ENCODE measurements at places on chromosomes 11 and 22.

DNA sequence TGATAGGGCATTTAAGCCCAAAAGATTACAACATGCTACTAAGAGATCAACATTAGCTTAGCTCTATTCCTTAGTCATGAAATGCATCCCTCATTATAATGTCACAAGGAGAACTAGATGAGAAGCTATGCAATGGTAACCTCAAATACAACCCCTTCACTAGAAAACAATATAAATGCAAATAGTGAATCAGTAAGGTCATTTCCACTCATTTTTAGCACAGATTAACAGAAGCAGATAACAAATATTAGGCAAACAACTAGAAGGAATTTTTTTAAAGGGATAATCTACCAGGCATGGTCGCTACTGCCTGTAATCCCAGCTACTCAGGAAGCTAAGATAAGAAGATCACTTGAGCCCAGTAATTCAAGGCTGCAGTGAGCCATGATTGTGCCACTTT is 28.2 kb downstream of the SIK3 start:
- DNase-seq: no peak

- no peak for DNase-seq
Measured at GRCh38 chr11:67027483-67027930, 4.6 kb downstream of the SYT12 start.

DNA sequence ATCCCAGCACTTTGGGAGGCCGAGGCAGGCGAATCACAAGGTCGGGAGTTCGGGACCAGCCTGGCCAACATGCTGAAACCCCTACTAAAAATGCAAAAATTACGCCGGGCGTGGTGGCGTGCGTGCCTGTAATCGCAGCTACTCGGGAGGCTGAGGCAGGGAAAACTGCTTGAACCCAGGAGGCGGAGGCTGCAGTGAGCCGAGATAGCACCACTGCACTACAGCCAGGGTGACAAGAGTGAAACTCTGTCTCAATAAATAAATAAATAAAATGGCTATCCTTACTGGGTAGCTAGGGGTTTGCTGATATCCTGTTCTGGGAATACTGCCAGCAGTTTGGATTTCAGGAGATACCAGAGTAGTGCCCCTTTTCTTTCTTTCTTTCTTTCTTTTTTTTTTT is 2.4 kb upstream of the RBM14 start:
- DNase-seq: no peak

DNA sequence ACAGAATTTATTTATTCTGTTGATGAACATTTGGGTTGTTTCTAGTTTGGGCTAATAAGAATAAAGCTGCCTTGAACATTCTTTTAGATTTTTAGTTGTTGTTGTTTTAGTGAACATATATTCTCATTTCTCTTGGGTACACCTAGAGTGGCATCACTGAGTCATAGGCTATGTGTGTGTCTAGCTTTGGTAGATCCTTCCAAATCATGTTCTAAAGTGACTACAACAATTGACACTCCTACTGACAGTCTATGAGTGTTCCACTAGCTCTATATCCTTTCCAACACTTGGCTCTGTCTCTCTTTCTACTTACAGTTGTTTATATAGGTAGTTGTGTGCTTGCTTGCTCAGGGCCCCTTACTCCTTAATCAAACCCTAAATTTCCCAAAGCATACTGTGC is 346.0 kb upstream of the NCAM1 start:
- no peak for DNase-seq

DNA sequence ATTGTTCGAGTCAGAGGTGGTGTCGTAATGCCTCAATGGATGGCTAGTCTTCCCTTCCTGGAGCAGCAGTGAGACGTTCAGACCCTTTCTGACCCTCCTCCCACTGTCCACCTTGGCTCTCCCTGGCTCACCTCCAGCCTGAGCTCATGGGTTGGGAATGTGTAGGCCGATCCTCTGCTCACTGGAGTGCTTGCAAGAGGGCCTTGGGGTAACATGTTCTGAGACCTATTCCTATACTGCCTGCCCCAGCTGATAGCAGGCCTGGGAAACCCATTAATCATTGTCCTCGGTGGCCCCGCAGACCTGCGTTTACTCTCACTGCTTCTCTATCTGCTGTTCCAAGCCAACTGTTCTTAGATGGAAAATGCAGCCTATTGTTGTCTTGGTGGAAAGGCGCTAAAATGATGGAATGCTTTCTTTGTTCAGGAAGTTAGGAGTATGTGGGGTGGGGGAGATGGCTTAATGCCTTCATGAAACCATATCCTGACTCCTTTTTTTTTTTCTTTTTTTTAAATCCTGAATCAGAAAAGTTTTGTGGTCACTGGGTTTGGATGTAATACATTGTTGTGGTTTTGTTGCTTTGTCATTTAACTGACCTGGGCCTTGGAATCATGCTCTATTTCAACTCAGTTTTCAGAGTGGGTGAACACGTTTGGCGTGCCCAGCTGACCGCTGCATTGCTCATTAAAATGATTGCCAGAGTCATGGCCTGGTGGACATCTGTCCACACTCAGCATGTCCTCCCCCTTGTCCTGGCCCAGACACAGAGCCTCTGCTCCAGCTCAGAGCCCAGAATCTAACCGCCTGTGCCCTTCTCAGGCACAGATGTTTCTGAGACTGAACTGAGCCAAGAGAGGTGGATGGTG is 72.5 kb downstream of the MICAL2 start:
- no peak for DNase-seq

DNA sequence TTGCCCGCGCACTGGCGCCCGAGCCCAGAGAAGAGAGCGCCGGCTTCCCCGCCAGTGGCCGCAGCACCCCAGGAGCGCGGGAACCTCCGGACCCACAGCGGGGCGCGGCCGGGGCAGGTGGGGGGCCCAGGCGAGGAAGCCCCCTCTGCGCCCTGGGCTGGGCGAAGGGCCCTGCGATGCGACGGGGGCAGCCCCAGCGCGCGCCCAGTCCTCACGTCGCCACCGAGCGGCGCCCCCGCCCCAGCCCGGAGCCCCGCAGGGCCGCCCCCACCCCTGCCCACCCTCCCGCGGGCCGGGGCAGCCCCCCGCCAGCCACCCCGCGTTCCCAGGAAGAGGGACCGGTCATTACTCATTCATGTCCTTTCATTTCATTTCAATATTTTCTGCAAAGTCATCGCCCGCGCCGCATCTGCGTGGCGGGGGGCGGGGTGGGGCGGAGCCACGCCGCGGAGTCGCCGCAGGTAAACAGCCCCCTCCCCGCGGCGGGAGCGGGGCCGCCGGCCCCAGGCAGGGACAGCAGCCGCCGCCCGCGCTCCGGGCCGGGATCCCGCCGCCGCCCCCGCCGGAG is 673 bp upstream of the PANX2 start:
- DNase-seq: no peak

DNA sequence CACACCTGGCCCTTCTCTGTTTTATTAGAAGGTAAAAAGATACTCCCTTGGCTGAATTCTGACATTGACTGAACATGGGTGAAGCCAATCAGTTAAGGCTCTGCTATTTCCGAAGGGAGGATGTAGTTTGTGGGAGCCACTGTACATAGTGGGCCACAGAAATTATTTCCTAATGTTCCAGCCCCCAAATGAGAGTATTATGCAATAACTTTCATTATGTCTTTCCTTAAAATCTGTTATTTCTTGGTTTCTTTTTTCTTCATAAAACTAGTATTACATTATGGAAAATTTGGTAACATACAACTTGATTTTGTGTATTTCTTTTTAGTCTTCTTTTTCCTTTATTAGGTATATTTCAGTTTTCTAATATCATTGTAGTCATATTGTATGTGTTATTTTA is 51.9 kb upstream of the EP300 start:
- DNase-seq: no peak

DNA sequence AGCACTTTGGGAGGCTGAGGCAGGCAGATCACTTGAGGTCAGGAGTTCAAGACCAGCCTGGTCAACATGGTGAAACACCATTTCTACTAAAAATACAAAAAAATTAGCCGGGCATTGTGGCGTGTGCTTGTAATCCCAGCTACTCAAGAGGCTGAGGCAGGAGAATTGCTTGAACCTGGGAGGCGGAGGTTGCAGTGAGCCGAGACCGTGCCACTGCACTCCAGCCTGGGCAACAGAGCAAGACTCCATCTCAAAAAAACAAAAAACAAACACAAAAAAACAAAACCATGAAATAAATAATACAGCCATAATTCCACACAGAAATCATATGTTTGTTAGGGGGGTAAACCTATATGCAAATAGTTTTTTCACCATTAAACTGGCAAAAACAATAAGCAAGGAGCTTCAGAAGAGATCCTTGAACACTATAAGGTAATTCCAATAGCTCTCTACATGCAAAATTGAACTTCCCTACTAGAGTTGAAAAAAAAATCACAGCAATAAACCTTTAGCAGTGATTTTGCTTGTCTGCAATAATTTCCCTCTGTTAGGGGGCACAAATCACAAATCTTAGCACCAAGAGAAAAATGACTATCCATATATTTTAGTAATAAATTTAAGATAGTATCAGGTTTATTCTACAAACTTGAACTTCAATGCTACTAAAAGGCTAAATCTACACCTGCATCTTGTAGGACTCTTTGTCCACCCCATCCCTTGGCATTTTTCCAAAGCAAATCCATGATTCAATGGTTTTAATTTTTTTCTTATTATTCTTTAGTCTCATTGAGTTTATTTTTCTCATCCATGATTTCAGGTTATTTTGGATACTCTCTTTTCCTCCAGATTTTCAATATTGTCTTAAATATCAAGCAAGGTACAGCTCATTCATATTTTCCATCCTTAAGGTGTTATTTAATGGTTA is 3.9 kb downstream of the CSTF3 start:
- no peak for DNase-seq

DNA sequence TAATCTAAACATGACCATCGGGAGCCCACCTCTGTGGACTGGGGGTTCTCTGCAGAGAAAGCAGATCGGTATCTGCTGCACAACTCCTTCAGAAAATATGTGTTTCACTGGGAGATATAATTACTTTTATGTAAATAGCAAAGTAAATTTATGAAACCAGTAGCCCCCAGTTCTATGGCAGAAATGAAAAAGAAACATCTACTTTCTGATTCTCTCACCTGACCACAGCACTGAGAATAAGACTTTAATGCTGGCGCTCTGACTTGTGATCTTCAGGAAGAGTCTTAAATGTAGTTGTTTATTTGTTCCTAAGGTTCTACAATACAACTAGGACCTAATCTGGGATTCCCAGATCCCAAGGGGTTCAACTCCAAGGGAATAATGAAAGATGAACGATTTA is 518.0 kb downstream of the DLG2 start:
- no peak for DNase-seq

DNA sequence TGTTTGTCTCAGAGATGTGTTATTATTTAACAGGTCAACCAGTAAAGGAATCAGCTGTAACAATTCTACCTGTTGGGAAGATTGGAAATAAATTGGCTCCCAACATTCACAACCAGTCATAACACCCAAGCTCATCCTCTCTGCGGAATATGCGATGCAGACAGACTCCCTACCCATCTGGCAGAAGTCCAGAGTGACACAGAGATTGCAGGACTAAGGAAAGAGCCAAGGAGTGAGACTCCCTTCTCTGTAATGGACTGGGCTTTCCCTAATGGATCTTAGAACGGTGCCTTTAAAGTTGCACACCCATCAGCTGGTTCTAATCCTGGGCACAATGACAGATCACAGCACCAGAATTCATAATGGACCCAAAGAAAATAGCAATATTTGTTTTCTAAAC is 27.8 kb upstream of the UBASH3B start:
- no peak for DNase-seq

- DNase-seq: no peak
Measured at GRCh38 chr11:68763181-68763721, 11.9 kb upstream of the TESMIN start.

DNA sequence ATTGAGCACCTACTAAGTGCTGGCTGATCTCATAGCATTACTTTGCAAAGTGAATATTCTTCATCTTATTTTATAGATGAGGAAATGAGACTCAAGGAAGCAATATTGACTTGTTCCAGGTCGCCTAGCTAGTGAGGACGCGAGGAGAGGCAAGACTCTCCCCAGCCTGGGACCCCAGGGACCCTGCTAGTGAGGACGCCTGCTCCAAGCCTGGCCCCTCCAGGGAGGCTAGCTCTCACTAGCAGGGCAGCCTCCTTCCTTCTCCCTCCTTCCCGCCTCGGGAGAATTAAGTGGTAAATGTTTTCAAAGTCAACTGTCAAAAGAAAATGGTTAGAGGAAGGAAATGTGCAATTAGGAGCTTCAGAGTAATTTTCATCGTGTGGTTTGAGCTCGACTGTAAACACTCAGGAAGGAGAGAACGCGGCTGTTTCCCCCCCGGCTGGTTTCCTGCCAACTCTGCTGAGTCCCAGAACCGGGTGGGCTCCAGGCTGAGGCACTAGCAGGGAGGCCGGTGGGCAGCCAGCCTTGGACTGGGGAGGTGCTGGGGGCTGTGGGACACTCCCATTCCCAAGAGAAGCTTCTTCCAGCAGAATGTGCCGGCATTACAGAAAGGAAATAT is 17.9 kb downstream of the MYEOV start:
- DNase-seq: no peak

DNA sequence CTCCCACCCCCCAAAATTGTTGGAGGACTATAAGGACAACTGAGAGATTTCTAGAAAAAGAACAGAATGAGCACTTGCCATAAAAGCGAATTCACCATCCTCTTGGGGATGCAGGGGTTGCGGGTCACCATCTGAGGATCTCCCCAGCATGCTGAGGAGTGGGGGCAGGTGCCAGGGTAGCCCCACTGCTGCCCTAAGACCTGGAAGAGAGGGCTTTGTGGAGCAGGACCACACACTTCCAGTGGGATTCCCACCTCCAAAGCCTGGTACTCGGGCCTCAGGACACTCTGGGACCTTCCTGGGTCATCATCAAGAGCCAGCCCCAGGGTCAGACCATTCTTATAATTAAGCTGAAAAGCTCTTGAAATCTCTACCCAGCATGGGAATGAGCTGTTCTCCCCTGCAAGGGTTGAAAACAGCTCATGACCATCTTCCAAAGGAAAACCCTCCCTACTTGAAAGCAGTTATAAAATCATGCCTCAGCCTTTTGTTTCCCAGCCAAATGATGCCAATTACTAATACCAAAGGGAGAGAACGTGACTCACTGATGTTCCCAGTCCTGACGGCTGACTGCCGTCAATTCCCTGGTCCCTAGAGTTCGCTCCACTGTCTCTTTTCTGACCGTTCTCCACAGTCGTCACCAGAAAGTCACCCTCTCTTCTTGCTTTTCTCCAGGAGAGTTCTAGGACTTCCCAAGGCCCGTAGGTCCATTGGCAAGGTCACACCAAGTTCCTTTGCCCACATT is 76.8 kb upstream of the CREB3L1 start:
- DNase-seq: no peak

Measured in activated gamma-delta T cell (primary cell).